ENCODE measurements at places on chromosomes 2 and 18.

GRCh38 chr18:49631146-49631866 is 69.4 kb downstream of the LIPG start:
- no peak for DNase-seq

DNA sequence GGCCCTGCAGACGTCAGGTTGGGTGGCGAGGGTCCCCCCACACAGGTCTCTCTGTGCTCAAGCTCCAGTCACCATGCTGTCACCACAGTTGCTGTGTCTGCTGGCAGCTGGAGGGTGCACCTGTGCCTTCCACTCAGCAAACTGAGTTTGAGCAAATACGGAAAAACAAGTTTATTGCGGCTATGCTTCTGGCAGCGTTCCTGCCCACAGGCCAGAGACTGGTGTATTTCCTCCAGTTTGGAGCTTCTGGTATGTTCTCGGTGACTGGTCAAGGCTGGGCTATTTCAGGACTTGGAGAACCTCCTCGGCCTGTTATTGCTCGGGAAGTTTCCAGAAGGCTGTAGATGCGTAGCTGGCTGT is 132.6 kb downstream of the SEPTIN10 start:
- DNase-seq = no peak

DNA sequence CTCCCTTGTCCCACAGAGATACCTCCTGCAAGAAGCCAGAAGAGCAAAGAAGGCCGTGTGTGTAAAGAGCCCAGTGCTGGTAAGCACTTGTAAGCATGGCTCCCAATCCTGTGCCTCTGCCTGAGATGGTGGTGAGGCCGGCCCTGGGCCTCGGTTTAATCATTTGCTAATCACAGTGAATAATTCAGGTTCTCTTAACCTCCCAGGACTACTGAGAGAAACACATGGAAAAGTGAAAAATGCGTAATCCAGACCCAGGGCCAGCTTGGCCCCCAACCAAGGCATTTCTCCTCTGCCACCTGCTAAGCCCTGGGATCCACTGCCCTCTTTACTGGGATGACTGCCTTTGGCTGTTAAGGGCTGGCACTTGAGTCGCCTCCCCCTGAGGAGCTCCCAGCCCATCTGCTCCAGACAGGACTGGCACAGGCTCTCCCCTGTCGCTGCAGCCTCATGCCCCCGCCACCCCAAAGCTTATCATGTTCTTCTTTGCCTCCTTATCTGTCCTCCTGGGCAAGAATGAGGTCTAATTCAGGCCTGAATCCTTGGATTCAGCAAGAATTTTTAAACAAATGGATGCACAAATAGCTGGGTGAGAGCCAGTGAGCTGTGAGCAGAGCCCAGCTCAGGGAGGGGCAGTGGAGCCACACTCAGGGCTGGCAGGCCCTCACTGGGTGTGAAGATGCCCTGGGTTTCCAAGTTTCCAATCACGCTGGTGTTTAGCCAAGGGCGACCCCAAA is 193.9 kb upstream of the HS6ST1 start:
- no peak for DNase-seq

DNA sequence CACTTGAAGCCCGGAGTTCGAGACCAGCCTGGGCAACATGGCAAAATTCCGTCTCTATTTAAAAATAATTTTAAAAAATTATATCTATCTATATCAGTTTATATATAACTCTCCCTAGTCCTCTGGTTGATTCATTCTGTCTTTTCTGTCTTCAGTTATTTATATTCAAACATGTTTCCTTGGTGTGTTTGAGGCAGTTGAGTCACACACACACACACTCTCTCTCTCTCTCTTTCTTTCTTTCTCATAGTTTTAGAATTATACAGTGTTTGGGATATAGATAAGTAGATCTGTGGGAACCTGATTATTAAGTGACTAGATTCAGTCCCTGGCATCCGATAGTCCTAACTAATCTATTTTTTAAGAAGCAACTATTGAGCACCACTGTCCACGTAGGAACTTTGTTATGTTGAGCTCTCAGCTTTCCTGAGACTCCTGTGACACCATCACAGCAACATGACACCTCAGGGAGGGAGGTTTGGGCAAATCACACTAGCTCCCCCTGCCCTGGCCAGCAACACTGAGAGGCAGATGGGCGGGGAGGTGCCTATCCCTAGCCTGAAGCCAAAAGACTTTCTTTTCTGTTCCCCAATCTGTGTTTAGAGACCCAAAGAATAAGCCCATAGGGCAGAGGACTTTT is 482.7 kb downstream of the DLGAP1 start:
- no peak for DNase-seq

DNA sequence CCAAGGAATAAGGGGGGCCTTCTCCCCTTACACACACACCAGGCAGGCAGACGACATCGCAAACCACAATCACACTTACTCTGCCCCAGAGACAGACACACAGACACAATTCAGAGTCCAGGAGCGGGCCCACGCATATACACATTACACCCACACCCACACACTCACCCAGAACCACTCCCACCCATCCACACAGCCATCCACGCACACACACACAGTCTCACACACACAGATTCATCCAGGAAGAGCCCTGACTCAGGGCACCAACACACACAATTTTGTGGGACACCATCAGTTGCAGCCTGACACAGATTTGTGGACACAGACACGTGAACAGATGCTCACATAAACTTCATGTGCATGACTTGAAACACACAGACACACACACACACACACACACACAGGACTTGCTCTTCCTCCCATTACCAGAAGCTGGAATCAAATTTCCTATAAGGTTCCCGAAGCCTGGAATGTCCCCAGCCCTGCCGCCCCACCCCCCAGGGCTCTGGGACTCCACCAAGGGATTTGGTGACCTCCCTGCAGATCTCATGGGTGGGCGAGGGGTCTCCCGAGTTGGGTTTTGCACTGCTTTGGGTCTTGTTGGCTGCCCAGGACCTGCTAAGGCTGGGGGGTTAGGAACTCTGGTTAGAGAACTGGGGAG is 23.5 kb downstream of the TNS1 start:
- DNase-seq = no peak

DNA sequence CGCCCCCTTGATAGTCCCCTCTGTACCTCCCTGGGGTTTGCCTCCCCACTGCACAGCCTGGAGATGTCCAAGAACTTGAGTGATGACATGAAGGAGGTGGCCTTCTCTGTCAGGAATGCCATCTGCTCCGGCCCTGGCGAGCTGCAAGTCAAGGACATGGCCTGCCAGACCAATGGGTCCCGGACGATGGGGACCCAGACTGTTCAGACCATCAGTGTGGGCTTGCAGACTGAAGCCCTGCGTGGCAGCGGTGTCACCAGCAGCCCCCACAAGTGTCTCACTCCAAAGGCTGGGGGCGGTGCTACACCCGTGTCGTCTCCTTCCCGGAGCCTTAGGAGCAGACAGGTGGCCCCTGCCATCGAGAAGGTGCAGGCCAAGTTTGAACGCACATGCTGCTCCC is 119.9 kb downstream of the MTCL1 start:
- DNase-seq = no peak

- DNase-seq = no peak
Observed at GRCh38 chr2:128409326-128410034, 90.8 kb upstream of the HS6ST1 start.

DNA sequence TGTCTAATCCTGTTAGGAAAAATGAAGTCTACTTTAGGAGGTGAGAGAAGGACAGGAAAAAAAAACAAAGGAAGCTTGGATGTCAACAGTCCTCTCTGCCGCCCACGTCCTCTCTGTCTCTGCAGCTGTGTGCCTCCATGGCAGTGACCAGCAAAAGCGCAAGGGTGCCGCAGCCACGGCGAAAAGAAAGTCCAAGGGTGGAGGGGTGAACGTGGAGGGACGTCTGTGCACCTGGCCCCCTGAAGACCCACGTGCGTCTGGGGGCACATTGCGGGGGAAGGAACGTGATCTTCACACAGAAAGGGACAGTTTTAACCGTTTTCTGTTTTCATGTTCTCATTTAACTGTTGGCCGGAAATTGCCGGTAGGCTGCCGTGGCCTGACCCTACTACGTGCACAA is 152.7 kb downstream of the MBP start:
- DNase-seq = no peak
